ENCODE measurements at places on chromosomes 3 and 15. TPM values are rescaled to one million over a fixed set of nuclear protein-coding genes. Genes with fewer than 3 reads are reported as not detected.

HIGD2B gene
- not detected for total RNA-seq

GRCh38 chr3:82736696-82737277 lies 975.3 kb upstream of the GBE1 start:
- no peak for DNase-seq

DNA sequence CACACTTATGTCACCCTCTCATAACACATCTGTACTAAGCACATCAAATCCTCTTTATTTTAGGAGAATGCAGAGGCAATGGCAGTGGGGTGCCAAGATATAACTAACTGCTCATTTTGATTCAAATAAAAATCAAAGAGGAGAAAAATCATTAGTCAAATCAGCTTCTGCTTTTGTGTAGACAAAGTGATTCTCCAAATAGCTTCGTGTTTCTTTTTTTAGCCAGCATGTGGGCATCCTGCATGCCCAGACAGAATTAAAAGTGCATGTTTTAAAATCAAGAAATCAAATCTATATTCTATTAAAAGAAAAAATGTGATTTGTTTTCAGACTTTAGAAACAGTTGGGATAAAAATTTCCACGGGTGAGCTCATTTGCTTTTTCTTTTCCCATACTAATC lies 761.3 kb upstream of the CFAP20DC start:
- DNase-seq: no peak

TMCO5A gene
- total RNA-seq: not detected

DNA sequence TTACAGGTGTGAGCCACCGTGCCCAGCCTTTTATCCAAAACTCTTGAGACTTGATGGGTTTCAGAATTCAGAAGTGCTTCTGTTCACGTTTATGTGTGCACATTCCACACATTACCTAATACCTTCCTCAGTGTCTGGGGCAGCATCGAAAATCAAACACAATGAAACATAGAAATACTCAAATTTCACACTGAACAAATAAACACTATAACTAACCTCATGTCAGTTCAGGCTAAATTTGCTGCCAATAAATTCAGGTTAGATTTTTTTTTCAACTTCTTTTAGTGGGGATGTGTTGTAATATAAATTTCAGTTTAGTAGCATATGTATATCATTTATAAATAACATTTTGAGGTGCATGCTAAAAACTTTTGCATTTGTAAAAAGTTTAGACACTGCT lies 2.8 kb downstream of the EIF2AK4 start:
- no peak for DNase-seq

- DNase-seq: no peak
Measured at GRCh38 chr3:156493887-156494286, 61.0 kb downstream of the SSR3 start.

Measured in spleen (tissue), 13 donors.